ENCODE measurements at places on chromosomes 5 and 9. TPM values are rescaled to one million over a fixed set of nuclear protein-coding genes. Genes with fewer than 3 reads are reported as not detected.
A peak's percentile ranks its signal among the peaks of the same experiment; 100 is the strongest.

Gene AK8
- polyA plus RNA-seq = 0.24 TPM

Gene ADGRD2
- polyA plus RNA-seq = not detected

DNA sequence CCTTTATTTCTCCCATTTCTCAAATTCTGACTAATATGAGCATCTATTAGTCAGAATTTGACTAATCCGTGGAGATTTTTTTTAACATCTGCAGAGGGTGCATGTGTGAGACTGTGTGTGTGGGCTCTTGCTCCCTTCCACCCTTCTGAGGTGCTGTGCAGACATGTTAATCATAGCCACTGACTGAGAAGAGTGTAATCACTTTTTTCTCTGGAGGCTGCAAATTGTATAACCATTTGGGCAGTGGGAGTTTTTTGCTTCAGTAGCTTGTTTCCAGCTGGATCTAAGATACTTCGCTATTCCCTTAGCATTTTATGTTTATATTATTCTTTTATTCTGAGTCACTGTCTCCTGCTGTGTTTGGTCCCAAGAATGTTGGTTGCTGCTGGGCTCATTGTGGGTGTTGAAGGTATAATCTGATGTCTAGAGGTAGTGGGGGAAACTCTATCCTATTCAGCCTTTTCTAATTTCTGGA is 66.2 kb downstream of the ARHGEF28 start:
- peak; percentile 41 for DNase-seq

DNA sequence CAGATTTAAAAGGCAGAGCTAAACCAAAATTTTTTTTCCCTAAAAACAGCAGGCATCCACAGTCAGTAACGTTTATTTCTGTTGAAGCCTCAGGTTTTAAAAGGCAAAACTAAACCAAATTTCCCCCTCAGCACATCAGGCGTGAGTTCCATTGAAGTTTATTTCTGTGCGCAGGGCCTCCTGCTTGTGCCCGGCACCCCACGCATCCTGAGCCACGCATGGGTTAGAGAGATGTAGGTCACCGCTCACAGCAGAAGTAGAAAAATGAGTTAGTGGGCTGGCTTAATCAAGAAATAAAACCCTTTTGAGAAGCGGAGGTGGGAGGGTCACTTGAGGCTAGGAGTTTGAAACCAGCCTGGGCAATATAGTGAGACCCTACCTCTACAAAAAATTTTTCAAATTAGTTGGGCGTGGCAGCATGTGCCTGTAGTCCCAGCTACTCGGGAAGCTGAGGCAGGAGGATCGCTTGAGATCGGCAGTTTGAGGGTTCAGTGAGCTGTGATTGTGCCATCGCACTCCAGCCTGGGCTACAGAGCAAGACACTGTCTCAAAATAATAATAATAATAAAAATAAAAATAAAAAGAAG is 75.6 kb upstream of the SPIN1 start:
- no peak for DNase-seq

GRCh38 chr5:44568519-44568918 is 179.3 kb upstream of the FGF10 start:
- no peak for DNase-seq

- DNase-seq = no peak
These were observed 1425.4 kb downstream of the FOXD4L5 start for GRCh38 chr9:63859475-63860215.

- peak; percentile 83 for DNase-seq
These were observed 15.0 kb downstream of the NAIF1 start for GRCh38 chr9:128051932-128052709.

Gene ISL1
- 2.4 TPM for polyA plus RNA-seq

Gene OTP
- not detected for polyA plus RNA-seq

DNA sequence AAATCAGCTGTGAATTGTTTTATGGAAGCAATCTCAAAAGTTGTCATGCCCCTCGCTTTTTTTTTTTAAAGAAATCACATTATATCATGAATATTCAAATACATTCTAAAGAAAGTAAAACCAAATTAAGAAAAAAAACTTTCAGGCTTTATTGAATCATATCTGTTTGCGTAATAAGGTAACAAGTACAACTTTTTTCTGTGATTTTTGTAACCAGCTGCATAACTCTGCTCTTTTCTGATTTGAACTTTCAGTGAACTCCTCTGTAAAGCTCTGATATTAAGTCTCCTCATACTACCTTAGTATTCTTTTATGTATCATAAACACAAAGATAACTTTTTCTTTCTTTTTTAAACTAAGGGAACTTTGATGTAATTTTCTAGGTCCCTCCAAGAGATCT is 65.3 kb downstream of the CWC27 start:
- DNase-seq = no peak

DNA sequence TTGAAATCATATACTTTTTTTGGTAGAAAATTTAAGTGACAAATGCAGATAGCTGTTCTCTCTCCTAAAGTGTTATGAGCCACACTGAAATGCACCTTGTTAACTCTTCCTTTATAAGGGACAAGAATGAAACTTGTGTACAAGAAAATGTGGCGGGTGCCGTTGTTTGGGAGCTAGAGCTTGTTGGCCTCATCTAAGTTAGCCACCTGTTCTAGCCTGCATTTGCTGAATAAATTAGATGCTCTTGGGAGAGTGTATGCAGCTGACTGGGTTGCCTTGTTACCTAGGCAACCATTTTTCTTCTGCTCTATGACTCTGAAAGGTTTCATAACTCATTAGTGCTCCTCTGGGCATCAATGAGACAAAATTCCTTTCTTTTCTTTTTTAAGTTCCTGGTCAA is 174.3 kb downstream of the TAF11L14 start:
- no peak for DNase-seq

Measured in keratinocyte (primary cell).